ENCODE measurements at places on chromosomes 6 and 20.
A peak's percentile ranks its signal among the peaks of the same experiment; 100 is the strongest.

- no peak for DNase-seq
Measured at GRCh38 chr6:136228814-136229213, 21.3 kb downstream of the MTFR2 start.

GRCh38 chr20:43375591-43375990, 82.1 kb upstream of the SRSF6 start:
- DNase-seq = no peak

DNA sequence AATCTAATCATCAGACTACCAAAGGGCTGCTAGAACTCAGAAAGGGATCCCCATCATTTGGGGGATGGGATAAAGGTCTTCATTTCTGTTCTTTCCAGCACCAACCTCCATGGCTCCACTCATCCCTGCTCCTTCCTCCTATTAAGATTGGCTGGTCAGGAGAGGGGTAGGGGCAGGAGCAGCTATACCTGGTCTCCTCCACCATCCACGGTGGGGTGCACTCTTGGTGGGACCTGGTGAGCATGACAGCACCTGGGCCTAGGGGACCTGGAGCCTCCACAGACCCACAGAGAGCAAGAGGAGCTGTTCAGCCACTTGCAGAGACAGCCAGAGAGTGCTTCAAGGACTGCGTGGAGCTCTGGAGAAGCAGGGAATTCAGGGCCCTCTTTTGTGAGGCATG, 6.1 kb upstream of the ULBP2 start:
- DNase-seq = no peak

- DNase-seq = no peak
Measured at GRCh38 chr6:170018936-170019817, 267.8 kb downstream of the ERMARD start.

DNA sequence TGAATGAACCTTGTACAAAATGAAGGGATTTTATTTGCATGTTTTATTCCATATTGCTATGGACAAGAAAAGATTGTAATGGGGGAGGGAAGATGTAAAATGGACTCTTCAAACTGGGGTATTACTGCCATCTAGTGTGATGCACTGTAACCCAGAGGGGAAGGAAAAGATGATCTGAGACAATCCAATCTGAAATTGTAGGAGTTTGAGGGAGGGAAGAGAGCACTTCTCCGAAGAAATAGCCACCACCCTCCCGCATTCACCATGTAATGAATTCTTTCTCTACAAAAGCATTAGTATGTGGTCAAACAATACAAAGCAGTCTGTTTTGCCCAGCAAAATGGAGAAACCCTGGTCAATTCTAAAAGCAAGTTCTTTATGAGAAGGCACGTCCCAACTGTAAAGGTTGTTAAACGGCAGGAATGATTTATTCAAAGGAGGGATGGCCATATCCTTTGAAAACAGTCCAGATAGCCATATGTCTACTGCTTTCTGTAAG, 679.5 kb upstream of the NRSN1 start:
- no peak for DNase-seq

- DNase-seq = peak; percentile 61
Measured at GRCh38 chr6:107819964-107820337, 4.2 kb downstream of the SCML4 start.

DNA sequence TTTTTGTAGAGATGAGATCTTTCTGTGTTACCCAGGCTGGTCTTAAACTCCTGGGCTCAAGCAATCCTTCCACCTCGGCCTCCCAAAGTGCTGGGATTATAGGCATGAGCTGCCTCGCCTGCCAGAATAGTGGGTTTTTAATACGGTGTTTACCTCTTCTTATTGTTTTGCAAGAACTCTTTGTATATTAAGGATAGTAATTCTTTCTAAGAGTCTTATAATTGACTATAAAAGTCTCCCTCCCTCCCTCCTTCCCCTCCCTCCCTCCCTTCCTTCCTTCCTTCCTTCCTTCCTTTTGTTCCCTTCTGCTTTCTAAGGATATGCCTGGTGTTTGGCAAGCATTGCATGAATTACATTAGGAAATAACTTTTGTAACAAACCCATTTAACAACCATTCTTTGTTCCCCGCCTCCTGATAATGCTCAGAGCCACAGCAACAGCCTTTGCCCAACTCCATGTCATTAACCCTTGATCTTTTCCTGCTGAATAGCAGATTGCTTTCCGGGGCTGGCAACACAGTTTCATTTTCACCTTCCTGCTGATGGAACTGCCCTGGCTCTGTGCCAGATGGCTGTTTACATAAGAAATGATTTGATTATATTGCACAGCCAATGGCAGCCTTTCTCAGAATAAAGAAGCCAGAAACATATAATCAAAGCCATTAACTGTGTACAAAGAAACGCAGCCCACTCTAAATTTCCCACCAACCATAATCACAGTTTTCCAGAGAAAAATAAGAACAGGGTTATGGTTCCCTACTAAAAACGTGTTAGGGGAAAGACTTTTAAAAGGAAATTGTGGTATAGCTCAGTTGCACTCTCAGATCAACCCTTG, 143.7 kb upstream of the PTPN1 start:
- DNase-seq = no peak

- DNase-seq = no peak
Measured at GRCh38 chr6:53959717-53960116, 151.5 kb upstream of the MLIP start.

- no peak for DNase-seq
Measured at GRCh38 chr6:34061348-34061747, 84.5 kb downstream of the GRM4 start.

GRCh38 chr6:126824815-126825214, 293.7 kb upstream of the RSPO3 start:
- DNase-seq = no peak

- DNase-seq = no peak
Measured at GRCh38 chr20:59726281-59726595, 121.9 kb downstream of the PHACTR3 start.

- no peak for DNase-seq
Measured at GRCh38 chr6:127190552-127190951, 72.1 kb downstream of the RSPO3 start.
